ENCODE measurements at places on chromosomes 3 and 15. TPM values are rescaled to one million over a fixed set of nuclear protein-coding genes. Genes with fewer than 3 reads are reported as not detected.

The ROPN1 gene
- total RNA-seq, result 0.69 TPM

The WWTR1 gene
- 83.2 TPM for total RNA-seq

The C3orf22 gene
- total RNA-seq, result not detected

The MST1R gene
- 6.3 TPM for total RNA-seq

- no peak for DNase-seq
Observed at GRCh38 chr3:46972396-46972795, 4.1 kb downstream of the CCDC12 start.

GRCh38 chr3:191026746-191027145 is 164.3 kb upstream of the GMNC start:
- DNase-seq, result no peak

GRCh38 chr3:196985954-196986885 is 17.6 kb upstream of the PIGZ start:
- no peak for DNase-seq

- DNase-seq, result peak; percentile 96
Observed at GRCh38 chr15:74173380-74174218, at the start of gene ISLR. TSS of gene ISLR (plus strand) at chr15:74173710. CDS start at chr15:74174859, 1,149 bp downstream.

- no peak for DNase-seq
Observed at GRCh38 chr3:53841296-53841695, 4.9 kb downstream of the CHDH start.

DNA sequence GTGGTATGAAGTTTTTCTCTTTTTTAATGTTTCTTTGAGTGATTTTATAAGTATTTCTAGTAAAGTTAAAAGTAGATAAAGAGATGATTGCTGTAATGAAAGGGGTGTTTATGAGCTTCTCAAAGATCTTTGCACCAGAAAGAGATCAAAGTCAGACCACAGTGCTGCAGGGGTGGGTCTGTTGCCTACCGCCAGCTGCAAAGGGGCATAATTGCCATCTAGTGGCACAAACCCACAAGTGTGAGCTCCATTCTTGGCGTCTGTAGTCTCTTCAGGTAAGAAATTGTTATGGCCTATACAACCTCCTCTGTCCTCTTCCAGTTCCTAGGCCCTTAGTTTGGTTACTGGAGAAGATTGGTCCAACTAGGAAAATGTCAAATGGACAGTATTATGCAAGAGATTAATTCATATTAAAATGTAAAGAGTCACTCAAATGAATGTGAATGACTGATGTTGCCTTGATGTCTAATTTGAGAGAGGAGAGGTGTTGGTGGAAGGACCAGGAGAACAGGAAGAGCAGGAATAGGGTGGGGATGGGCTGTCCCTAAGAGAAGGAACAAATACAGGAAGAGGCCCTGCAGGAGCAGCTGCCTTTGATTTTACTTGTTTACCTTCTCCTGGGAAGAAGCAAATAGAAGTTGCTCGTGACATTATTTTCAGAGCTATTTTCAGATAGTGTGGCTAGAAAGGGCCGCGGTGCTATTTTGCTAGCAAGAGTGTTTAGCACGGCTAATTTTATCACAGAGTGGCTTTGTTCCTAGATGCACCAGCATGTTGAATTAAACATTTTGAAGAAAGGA is 53.0 kb upstream of the GSK3B start:
- no peak for DNase-seq

- peak; percentile 50 for DNase-seq
Observed at GRCh38 chr15:39251413-39252133, 329.3 kb upstream of the THBS1 start.

DNA sequence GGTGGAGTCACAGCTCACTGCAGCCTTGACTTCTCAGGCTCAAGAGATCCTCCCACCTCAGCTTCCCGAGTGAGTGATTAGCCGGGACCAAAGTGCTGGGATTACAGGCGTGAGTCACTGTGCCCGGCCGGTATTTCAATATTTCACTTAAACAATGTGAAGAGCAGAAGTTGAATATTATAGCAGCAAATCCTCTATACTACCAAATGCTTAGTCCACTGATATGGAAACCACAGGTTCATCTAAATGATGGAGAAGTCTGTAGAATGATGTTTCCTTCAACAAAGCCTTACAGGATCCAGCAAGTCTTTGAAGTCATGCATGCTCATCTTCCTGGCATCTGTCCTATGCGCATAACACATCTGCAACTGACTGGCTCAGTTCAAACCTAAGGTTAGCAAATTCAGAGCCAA is 20.3 kb upstream of the UACA start:
- no peak for DNase-seq

DNA sequence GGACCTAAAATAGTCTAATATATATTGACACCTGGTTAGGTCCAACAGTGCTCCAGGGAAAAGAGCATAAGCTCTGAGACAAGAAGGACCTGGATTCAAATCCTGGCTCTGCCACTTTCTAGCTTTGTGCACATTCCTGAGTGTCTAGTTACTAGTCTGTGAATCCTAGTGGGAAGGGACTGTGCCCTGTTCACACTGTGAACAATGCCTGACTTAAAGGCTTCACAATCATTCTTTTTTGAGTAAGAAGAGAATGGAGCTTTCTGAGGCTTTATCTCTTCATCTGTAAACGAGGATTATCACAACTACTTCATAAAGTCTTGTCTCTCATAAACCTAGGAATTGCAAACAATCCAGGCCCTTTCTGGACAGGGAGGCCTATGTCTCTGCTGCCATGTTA is 235.9 kb downstream of the SOX2 start:
- no peak for DNase-seq

GRCh38 chr15:73239564-73240215 is 129.1 kb downstream of the HCN4 start:
- DNase-seq, result no peak

DNA sequence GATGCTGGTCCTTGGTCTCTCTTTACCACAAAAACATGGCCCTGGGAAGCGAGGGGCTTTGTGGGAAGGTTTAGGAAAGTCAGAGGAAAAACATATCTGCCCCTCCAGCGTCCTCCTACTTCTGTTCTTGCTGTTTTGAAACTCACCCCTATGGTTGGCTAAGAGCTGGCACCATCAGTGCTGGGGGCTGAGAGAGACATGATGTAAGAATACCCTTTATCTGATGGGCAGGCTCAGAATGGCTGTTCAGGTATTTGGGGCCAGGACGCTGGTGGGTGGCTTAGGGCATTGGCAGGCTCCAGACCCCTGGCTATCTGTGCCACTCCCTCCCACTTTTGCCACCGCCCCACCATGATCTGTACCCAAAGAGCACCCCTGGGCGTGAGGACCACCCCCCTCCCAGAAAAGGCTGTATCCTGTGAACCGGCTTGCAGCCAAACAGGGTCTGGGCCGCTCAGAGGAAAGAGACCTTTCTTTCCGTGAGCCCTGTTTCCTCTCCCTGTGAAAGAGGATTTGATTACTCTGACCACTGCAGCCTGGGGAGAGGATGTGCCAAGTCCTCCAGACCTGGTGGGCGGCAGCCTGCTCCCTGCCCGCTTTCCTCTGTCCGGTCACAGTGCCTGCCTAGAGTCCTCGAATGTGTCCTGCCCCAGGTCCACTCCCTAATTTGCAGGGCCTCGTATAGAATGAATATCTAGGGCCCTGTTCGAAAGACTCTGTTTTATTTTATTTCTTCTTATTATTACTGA is 61.3 kb upstream of the SLC6A6 start:
- DNase-seq, result no peak

GRCh38 chr3:35664460-35664919 is 25.2 kb downstream of the ARPP21 start:
- peak; percentile 13 for DNase-seq

DNA sequence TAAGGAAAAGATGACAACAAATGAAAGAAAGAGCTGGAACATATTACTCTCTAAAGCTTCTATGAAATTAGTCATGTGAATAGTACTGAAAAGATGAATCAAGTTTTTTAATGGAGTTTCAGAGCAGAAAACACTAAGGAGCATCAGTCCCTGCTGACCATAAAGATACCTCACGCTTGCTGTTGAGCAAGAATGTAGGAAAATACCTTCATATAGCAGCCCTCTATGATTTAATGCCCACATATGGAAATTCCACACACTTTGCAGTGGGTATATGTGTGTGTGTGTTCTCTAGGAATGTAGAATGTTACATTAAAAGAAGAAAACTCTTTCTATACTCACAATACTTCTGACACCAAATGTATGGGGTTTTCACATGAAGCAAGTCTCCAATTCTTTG is 355.0 kb downstream of the ERC2 start:
- DNase-seq, result no peak

DNA sequence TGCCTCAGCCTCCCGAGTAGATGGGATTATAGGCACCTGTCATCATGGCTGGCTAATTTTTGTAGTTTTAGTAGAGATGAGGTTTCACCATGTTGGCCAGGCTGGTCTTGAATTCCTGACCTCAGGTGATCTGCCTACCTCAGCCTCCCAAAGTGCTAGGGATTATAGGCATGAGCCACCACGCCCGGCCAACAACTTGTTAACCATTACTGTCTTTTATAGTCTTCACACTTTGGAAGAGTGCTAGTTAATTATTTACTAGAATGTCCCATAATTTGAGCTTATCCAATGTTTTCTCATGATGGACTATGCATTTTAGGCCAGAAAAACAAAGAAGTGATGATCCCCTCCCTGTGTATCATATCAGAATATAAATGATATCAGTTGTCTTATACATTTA is 288.6 kb upstream of the CBLB start:
- no peak for DNase-seq

GRCh38 chr15:86337071-86337470 is 257.4 kb downstream of the AGBL1 start:
- DNase-seq, result no peak

GRCh38 chr3:105953831-105954230 is 85.0 kb upstream of the CBLB start:
- no peak for DNase-seq

GRCh38 chr15:37106490-37107001 is 6.2 kb upstream of the MEIS2 start:
- DNase-seq, result no peak
